ENCODE measurements at places on chromosomes 11 and 22. TPM values are rescaled to one million over a fixed set of nuclear protein-coding genes. Genes with fewer than 3 reads are reported as not detected.

DNA sequence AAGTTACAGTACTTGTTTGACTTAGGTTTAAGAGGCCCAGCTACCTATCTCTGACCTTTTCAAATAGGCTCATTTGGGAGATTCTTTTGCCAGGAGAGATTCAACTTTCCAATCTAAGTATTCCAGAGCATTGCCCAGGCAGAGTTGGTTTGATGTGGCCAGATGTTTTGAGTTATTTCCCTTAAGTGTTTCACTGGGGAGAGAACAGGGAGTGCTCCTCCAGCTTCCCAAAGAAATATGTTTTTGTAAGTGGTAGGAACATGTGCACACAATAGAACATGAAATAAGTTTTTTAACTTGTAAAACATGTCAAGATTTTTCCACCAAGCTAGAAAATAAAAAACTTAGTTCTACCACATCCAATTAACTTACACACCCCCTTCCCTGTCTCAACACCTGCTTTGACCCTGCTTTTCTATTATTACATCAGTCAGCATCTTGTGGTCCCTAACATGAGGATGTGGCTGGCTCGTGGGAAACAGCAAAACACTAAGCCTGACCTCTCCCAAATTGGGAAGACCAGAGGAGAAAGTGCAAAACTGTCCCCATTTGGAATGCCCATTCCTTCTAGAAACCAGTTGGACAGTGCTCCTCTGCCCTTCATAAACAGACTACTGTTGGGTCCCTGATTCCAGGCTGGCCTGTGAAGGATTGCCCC lies 70.4 kb upstream of the RASSF10 start:
- DNase-seq: no peak

DNA sequence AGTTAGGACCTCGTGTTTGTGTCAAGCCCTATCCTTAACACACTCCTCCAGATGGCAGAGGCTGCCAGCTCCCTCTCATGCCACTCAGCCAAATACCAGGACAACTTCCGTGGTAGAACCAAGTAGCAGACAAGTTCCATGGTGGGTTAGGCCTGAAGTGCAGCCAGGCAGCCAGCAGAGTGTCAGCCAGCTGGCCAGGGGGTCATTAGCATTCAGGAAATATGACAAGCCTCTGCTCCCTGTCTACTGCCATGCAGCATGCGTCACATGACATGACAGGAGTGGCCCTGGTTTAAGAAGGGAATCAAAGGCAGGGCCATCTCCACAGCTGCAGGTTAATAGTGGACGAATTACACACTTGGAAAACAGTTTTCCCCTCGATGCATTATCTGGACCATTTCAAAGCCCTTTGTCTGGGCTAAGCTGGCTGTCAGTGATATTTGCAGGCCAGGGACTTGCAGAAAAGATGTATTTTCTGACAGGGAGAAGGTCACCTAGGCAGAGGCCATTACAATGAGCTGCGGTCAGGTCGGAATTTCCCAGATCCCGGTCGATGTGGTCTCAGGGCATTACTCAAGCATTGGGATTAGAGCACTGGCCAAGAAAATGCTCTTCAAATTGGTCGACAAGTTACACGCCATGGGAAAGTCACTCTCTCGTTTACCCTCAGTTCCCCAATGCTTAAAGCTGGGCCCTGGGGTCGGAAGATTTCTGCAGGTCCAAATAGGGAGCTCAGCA lies 461.7 kb upstream of the CADM1 start:
- no peak for DNase-seq

- no peak for DNase-seq
Observed at GRCh38 chr11:129828301-129828836, 12.7 kb downstream of the TMEM45B start.

DNA sequence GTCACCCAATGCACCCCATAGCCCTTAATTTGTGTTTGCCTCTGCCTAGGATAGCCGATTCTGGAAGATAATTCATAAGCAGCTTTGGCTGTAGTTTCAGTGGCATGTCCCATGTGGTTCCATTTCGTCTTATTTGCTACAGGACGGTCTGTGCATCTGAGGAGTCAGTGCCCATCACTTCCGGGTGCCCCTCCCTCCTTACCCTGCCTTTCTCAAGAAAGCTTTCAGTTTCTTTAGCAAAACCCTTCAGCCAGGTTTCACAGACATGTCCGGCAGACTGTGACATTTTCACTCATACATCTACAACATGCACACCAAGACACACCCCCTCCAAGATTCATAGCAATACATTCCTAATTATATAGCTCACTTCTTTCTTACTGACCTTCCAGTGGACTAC lies 14.3 kb downstream of the TP53AIP1 start:
- peak; percentile 77 for DNase-seq

DNA sequence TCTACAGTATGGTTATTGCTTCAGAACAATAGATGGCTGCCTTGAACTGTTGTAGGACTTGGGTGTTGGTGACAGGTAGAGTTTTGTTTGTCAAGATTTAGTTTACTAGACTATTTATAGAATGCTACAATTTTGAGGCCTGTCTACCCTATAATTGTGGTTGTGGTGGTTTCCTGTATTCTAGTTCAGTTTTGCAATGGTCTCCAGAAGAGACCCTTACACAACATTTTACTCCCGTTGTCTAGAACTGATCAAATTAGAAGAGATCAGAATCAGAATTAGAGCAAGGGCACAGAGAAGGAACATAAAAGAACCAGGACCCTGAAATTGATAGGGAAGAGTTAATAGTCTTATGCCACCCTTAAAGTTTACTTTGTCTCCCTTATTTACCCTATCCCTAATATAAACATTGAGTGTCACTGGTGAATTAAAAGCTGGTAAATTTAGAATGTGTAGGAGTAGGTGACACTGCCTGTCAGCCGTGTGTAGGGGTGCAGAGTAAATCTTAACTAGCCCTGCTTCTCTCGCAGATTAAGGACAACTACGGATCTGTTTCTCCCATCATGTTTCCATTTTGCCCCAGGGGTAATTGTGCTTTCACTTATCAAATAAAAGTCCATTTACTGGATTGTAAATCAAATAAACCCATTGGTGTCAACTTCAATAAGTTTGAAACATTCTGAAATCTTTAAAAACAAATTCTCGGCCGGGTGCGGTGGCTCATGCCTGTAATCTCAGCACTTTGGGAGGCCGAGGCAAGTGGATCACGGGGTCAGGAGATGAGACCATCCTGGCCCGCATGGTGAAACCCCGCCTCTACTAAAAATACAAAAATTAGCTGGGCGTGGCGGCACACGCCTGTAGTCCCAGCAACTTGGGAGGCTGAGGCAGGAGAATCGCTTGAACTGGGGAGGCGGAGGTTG lies 10.9 kb upstream of the PHLDB1 start:
- no peak for DNase-seq

DNA sequence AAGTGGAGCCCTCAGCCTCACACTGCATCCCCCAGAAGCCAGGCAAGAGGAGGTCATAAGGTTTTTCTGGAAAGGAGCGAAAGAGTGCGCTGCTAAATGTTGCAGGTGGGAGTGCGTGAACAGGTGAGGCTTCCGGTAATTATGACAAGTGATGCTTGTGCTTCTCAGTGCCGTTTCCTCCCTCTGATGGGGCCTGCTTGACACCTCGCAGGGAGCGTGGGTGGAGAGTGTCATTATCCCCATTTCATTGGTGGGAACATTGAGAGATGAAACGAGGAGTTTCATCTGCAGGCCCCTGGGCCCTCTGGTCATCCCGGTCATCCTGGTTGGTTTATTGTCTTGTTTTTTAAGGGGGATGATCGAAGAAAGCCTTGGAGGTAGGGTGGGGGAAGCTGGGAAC lies 57.5 kb downstream of the BCR start:
- no peak for DNase-seq

DNA sequence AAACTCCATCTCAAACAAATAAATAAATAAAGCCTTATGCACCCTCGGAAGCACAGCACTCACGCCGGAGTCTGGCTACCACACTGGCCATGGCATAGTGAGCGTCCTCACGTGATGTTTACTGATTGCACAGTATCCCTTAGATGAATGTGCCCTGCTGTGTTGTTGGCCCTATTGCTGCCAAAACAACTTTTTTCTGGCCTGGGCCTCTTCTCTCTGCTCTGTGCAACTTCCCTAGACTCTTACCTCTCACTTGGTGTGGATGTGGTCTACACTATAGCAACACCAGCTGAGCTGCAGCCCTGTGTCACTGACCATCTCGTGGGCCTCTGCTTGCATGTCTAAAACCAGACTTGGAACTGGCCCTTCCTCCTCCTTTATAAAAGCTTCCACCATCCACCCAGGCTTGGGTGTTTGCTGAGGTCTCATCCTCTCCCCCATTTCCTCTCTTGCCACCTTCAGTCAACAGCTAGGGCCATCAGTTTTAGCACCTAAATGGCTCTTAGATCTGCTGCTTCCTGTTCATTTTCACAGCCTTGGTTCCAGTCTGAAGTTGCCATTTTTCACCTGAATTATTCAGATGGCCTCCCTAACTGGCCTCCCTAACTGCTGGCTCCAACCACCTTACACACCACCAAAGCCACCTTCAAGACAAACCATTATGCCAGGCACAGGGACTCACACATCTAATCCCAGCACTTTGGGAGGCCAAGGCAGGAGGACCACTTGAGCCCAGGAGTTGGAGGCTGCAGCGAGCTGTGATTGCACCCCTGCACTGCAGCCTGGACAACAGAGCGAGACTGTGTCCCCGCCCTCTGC lies 9.2 kb downstream of the ZNF74 start:
- no peak for DNase-seq

DNA sequence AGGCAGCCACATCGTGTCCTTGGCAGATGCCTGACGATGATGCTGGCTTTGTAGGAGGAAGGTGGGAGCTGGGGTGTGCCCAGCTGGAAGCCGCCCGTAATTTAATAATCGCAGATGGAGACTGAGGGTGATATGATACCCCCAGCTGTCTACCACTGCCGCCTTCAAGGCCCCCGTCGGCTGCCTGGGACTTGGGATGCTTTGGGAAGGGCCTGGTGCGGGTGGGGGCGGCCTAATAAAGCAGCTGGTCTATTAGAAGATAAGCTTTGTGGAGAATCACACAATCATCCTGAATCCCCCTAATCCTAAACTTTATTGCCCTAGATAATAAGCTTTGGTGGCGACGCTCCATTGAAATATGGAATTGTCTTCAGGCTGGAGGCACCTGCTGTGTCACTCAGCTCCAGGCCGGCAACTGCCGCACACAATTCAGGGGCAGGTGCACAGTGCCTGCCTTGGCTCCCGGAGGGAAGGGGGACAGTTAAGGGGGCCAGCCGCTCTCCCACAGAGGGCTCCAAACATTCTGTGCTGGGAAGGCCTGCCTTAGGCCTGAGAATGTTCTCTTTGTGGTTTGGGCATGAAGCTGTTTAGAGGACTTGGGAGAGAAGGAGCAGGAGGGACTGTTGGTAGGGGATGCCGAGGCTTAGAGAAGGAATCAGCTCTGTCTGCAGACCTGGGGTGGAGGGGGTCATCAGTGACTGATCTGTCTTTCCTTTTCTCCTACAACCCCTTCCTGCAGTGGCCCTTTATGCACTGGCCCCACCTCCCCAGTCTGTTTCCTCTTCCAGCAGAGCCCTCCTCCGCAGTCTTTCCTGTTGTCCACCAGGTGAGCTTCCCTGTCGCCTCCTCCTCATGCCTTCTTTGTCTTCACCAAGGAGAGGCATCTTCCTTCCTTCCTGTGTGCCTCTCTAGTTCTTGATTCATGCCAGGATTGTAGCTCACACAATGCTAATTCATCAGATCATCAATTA lies 65.3 kb downstream of the ARL14EP start:
- no peak for DNase-seq

- DNase-seq: peak; percentile 94
Observed at GRCh38 chr11:128610721-128611617, 23.6 kb upstream of the ETS1 start.

TSPAN32 gene
- polyA plus RNA-seq: 14.1 TPM

RAB38 gene
- polyA plus RNA-seq: 1.8 TPM

CARD18 gene
- polyA plus RNA-seq: not detected

TEX12 gene
- 0.16 TPM for polyA plus RNA-seq

MPZL2 gene
- polyA plus RNA-seq: 1.8 TPM

POTEH gene
- polyA plus RNA-seq: not detected

OTOG gene
- not detected for polyA plus RNA-seq

Measured in spleen (tissue), 13 donors.